ENCODE measurements at places on chromosomes 3 and 15.

- no peak for DNase-seq
Observed at GRCh38 chr3:38151667-38152265, 13.3 kb downstream of the MYD88 start.

DNA sequence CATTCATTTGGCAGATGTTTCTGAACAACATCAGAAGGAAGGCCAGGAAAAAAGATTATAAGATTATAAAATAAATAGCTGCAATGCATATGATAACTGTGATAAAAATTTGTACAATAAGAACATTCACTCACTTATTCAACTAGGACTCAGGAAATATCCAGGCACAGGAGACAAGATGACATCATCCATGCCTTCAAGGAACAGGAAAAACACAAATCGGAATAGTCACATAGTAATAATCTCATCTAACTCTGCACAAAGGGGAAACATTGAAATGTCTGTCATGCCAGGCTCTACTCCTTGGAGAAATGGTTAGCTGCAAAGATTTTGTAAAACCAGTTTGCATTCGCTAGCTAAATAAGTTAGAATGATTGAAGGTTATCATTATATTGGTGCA, 233.5 kb upstream of the AGTR1 start:
- peak; percentile 7 for DNase-seq

DNA sequence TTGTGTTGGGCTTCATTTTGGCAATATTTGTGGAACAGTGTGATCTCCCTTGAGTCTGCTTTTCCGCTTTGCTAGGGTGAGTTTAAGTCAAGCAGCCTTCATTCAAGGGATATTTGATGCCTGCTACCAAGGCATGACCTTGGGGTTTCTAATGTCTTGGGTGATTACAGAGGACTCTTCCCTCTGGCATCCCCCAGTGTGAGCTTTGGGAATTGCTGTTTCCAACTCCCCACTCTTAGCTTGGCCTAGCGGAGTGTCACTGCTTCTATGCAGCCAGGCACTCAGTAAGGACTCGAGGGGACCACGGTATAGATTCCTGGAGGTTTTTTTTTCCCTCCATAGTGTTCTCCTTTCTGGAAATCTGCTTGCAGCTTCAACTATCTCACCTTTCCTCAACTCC, 21.1 kb downstream of the GCNT3 start:
- DNase-seq = no peak

GRCh38 chr3:119427669-119428068, 35.7 kb downstream of the TMEM39A start:
- DNase-seq = no peak

GRCh38 chr3:50120364-50121071, 31.8 kb downstream of the RBM5 start:
- no peak for DNase-seq

DNA sequence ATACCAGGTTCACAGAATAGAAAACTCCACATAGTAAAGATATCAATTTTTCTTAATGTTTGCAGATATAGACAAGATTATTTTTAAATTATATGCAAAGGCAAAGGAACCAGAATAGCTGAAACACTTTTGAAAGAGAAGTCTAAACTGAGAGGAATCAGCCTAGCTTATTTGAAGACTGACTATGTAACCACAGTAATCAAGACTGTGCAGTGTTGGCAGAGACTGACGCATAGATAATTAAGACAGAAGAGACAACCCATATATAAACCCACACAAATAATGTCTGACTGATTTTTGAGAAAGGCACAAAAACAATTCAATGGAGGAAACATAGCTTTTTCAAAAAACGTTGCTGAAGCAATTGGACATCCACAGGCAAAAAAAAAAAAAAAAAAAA, 28.6 kb upstream of the ACKR4 start:
- no peak for DNase-seq

GRCh38 chr3:133158686-133159085, 120.5 kb downstream of the TMEM108 start:
- no peak for DNase-seq

DNA sequence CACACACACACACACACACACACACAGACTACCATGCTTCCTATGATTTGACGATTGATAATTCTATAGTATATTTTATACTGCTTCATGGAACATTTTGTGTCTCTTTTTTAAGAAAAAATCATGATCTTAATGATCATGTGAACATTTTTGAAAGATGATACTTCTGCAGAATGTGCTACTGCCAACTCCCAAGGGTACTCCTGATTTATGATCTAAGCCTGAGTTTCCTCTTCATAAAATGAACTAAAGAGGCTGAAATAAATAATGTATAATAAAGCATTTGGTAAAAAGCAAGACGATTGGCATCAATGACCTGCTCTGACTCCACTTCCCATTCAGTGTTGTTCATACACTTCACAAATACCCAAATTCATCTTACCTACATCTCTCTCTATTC, 333.8 kb upstream of the RBMS3 start:
- DNase-seq = peak; percentile 25

DNA sequence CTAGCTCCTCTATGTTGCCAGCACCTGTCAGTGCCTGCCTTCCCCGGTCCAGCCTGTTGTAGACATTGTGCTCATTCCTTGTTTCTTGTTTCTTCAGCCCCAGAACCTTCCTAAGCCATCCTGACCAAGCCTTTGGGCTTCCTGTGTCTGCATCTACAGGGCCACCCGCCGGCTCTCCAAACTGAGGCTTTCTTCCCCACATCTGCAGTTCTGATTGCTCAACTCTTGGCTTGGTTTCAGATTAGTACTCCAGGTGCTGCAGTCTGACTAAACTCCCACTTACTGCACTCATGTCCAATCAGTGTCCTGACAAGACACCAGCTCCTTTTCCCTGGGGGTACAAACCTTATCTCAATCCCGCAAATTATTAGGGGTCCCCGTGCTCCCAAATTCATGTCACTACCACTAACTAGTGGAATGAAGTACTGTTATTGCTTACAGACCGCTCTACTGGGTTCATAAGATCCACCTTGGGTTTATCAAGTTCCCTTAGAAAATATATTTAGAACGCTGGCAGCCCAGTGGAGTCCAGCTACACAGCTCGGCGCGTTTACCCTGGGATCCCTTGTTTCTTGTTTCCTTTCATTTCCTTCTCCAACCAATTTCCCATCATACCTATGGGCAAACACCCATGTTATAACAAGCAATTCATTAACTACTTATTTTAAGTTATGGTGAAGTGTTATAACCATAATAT, 114.2 kb upstream of the TJP1 start:
- no peak for DNase-seq

- no peak for DNase-seq
Observed at GRCh38 chr3:157683668-157684067, 180.5 kb upstream of the VEPH1 start.

DNA sequence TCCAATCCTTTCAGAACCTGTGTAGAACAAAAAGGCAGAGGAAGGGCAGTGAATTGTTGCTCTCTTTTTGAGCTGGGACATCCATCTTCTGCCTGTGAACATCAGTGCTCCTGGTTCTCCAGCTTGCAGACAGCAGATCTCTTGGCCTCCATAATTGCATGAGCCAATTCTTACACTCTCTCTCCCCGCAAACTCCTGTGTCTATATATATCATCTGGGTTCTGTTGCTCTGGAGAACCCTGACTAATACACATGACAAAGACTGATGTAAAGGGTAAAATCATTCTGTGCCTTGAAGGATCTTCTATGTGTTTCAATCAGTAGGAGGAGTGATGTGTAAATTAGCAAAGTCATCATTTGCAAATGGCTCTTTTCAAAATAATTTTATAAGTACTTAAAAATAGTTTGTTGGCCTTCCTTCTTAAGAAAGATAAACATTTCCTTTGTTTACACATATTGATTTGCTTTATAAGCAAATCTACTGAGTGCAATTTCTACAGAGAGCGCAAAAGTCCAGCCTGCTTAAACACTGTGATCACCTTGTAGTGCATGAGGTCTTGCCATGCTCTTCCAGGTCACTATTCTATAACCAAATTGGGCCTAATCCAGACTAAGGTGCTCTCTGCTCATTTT, 154.9 kb upstream of the ANKRD28 start:
- DNase-seq = no peak

DNA sequence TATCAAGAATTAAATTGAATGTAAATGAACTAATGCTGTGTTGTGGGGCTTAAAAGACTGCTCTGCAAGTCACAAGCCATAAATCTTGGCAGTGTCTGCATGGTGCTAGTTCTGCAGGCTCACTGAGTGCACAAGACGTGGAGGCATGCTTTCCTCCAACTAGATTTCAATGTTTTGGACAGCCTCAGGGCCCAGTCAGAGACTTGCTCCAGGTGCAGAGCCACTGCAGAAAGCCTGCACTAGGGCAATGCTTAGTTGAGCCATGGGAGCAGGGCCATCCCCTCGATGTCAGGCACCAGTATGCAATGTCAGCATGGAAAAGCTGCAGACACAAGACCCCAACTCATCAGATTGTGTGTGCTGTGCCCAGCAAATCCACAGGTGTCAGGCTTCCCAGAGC, 234.5 kb upstream of the CDIN1 start:
- DNase-seq = no peak

- DNase-seq = no peak
Observed at GRCh38 chr3:154275965-154276364, 48.3 kb downstream of the DHX36 start.

GRCh38 chr3:196688349-196688748, 23.7 kb downstream of the CEP19 start:
- peak; percentile 88 for DNase-seq

DNA sequence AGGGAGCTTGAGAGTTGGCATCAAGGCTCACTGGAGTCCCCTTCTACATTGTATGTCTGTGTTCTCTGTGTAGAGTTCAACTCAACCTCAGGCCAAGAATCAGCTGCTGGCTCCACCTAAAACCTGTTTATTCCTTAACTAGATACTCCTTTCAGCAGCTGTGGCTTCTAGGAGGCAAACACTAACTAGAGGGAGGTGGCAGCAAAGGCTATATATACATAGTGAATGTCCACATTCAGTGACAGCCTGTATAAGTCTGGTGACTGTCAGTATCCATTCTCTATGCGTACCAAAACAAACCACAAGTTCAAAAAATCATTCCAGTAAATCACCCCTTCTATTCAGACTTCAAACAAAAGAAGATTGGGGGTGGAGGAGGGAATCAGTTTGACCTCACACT, 184.3 kb downstream of the CDIN1 start:
- no peak for DNase-seq

DNA sequence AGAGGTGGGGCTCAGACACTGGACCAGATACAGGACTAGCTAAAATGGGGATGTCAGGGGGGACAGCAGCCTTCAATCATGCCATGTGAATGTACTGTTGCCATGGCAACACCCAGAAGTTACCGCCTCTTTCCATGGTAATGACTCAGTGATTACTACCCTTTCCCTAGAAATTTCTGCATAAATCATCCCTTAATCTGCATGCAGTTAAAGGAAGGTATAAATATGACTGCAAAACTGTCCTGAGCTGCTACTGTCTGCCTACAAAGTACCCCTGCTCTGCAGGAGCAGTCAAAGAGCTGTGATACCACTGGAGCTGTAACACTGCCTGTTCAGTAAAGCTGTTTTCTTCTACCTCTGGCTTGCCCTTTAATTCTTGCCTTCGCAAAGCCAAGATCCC, 168.2 kb downstream of the PEAK1 start:
- peak; percentile 20 for DNase-seq

GRCh38 chr3:195440379-195440778, 2.4 kb downstream of the ACAP2 start:
- DNase-seq = no peak

GRCh38 chr3:46998121-46998851, 18.8 kb downstream of the NBEAL2 start:
- DNase-seq = no peak

DNA sequence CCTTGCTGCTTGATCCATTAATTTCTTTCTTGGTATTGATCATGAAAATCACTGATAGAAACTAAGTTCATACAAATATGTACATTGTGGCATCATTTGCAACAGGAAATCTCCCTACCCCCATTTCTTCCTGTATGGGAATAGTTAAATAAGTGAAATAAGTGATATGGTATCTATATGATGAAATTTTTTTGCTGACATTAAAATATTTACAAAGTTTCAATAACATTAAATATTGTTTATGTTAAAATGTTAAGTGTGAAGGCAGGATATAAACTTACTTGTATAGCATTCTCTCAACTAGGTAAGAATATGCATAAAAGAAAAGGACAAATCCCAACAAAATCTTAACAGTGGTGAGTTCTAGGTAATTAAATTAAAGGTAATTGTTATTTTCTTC, 60.1 kb upstream of the ETV5 start:
- DNase-seq = no peak

DNA sequence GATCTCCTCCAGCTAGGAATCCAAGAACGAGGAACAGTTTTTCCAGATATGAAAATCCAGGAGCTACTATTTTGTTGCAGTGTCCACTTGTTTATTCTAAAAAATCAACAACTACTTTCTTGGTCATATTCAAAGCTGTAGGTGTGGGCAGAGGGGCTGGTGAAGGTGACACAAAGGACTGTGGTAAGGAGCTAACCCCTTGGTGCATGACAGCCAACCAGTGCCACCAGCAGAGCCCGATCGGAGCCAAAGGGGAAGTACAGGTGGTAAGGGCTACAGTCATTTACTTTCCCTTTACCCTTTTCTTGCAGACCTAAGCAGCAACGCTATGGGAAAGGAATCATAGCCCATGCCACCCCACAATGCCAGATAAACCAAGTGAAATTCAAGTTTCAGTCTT, 30.7 kb downstream of the PLA1A start:
- DNase-seq = no peak

GRCh38 chr3:100113723-100114412, 433 bp downstream of the FILIP1L start:
- DNase-seq = no peak

DNA sequence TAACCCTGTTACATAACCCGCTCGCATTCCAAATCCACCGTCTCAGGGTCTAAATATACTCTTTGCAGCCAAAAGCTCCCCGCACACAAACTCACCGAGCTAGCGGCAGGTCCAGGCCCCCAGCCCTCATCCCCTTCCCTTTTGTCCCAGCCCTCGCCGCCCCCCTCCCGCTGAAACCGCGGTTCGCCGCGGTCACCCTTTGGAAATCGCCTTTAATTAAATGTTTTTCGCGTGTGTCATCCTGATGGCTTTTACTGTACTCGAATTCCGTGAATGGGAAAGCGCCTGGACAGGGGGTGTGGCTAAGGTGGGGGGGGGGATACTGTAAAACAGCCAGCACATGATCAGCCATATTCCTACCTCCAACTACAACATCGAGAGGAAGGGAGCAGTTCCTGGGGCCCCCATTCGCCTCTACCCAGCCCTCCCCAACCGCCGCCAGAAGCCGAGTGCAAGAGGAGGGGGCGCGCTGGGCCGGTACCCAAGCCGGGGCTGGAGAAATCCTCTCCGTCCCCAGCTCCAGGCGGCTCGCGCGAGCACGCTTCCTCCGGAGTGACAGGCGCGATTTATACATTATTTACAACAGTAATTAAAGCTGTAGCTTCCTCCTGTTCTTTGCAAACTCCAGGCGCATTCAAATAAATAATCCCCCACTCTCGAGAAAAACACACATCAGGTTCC, 1.7 kb downstream of the RORA start:
- peak; percentile 54 for DNase-seq

GRCh38 chr3:111577798-111578685, 17.1 kb downstream of the ZBED2 start:
- DNase-seq = peak; percentile 73

- DNase-seq = peak; percentile 21
Observed at GRCh38 chr3:120615847-120616609, 19.9 kb downstream of the NDUFB4 start.
